ENCODE measurements at places on chromosomes 6 and 20.

DNA sequence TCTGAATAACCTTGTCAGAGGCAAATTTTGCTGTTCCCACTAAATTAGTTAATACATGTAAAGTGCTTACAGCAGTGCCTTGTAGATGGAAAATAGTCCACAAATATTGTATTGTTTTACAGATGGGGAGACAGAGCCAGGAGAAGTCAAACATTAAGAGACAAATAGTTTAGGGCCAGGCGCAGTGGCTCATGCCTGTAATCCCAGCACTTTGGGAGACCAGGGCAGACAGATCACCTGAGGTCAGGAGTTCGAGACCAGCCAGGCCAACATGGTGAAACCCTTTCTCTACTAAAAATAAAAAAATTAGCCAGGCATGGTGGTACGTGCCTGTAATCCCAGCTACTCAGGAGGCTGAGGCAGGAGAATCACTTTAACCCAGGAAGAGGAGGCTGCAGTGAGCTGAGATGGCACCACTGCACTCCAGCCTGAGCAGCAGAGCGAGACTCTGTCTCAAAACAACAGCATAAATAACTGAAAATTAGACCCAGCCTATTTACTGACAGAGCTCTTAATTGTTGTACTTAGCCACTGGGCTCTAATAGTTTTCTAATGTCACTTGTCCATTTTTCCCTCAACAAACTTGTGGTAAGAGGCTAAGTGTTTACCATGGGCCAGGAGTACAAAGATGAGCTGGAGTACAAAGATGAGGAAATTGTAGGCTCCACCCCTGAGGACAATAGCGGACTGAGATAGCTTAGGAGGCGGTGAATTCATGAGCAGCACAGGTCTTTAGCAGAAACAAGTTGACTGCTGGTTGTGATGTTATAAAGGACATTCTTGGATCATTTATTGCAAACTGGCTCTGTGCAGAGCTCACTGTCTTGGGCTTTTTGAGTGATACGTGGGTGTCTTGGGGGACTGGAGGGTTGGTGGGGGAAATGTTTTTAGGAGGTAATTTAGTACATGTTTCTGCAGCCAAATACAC, 6.4 kb downstream of the ZSWIM3 start:
- no peak for DNase-seq

DNA sequence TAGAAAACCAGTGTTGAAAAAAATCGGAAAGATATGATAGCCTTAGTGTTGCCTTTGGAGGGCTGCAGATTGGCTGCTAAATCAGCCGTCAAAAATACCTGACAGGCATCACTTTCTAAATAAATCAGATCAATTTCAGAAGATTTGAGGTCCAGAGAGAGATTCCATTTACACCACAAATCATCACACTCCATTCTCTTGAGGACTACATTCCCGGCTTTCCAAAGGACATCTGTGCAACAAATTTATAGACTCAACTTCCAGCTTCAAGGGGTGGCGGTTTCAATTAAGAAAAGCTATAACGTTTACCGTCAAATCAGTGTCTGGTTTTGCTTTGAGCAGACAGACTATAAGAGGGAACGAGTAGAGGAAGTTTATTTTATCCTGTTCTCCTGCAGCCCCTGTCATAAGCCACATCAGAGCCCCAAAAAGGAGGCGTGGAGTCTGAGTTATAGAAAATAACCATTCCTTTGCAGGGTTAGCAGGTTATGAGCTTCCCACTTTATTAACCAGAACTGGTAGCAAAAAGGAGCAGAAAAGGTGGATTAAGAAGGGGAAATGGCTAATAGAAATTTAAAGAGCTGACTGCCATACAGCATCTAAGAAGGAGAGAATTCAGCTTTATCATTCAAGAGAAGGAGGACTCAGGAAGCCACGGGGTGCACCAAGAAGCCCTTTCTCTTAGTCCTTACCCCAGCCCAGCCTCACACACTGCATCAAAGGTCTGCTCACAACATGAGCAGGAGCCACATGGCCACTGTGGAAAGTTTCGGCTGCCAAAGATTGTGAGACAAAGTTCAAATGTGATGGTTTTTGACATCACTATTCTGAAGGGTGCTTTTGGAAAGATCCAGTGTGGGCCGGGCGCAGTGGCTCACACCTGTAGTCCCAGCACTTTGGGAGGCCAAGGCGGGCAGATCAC, 12.9 kb upstream of the UQCC2 start:
- DNase-seq = no peak

GRCh38 chr6:132746048-132746447, 11.7 kb downstream of the VNN2 start:
- DNase-seq = no peak

DNA sequence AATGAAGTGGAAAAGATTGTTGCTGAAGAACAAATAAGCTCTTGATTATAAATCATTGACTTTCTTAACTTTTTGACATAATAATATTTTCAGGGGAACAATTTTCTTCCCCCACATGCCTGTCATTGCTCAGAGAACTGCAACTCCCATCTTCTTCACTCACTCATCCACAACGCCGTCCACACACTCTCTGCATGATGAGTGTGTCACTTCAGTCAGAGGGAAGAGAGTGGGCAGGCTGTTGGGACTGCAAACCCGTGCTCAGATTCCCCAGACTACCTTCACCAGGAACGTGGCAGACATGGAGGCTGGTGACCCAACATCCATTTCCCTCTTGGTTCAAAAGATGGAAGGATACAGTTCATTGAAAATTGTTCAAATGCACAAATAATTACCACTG, 650.8 kb downstream of the PRKN start:
- no peak for DNase-seq

GRCh38 chr6:42251911-42252637, 34.4 kb upstream of the MRPS10 start:
- DNase-seq = peak; percentile 42

GRCh38 chr6:167396068-167396658, 71.3 kb downstream of the TTLL2 start:
- DNase-seq = no peak

- no peak for DNase-seq
These were observed 789 bp downstream of the CCND3 start for GRCh38 chr6:41940759-41941279.

- DNase-seq = no peak
These were observed 442.6 kb upstream of the PTCHD4 start for GRCh38 chr6:48553467-48554189.

DNA sequence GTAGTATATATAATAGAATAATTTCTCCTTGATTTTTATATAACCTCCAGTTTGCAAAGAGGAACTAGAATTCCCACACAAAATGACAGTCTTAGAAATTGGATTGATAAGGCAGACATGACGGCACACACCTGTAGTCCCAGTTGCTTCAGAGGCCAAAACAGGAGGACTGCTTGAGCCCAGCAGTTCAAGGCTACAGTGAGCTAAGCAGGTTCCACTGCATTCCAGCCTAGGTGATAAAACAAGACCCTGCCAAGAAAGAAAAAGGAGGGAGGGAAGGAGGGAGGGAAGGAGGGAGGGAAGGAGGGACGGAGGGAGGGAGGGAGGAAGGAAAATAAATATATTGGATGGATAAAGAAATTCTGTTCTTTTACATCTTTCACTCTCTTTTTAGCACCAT, 77.6 kb upstream of the SASH1 start:
- DNase-seq = no peak

DNA sequence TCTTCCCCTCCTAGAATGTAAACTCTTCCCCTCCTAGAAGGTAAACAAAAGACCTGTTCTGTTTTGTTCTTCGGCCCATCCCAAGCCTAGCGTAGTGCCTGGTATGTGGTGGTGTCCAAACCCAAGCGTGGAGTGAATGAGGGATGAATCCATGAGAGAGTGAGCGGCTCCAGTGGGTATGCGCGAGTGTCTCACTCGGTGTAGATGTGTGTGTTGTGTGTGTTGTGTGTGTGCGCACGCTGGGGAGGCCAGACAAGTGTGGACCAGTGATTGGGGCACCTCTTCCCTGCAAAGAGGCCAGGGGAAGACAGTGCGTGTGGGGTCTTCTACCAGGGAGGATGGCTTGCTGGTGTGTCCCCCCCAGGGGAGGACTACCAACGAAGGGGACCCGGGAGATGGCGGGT, 392 bp upstream of the SLC2A10 start:
- no peak for DNase-seq

DNA sequence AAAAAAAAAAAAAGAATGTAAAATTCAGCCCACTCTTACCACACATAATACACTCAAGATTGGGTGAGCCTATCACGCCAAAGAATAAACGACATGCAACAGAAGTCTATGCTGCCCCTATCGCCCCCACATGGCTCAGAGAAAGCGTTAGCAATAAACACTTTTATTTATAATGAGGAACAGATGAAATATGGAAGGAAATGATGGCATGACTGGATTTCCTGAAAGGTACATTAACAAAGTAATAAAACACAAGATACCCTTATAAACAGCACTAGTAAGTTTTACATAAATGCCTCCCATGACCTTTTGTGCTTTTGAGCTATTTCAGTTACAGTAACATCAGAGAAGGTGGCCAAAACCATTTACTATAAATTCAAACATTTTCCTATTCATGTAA, 71.4 kb upstream of the SCAF8 start:
- no peak for DNase-seq

DNA sequence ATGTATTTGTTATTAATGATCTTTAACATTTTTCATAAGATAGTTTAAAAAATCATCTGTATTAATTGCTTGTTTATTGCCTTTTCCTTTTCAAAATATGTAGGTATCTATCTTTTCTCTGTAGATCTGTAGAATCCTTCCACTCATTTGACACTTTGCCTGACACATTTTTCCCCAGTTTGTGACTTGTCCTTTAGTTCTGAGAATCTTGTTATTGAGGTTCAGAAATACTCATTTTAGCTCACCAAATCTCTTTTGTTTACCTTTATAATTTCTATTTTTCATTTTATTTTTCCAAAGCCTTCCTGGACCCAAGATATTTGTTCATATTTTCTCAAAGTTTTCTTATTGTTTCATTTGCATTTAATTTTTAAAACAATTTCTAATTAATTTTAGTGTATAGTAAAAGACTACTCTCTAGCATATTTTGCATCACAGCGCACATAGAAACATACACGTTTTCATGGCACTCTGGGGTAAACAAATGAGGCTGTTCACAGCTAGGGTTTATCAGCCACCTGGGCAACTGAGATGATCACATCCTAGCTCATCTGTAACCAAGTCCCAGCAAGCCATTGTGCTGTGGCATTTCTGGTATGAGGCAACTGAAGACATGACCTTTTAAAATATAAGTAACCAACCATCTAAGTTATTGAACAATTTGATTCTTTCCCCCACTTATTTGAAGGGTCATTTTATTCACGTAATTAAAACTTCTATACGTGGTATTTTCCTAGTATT, 275.7 kb downstream of the ADGB start:
- DNase-seq = no peak

- no peak for DNase-seq
These were observed 150.5 kb downstream of the SLC16A10 start for GRCh38 chr6:111237852-111238251.

GRCh38 chr20:10729785-10730184, 56.0 kb upstream of the JAG1 start:
- no peak for DNase-seq

DNA sequence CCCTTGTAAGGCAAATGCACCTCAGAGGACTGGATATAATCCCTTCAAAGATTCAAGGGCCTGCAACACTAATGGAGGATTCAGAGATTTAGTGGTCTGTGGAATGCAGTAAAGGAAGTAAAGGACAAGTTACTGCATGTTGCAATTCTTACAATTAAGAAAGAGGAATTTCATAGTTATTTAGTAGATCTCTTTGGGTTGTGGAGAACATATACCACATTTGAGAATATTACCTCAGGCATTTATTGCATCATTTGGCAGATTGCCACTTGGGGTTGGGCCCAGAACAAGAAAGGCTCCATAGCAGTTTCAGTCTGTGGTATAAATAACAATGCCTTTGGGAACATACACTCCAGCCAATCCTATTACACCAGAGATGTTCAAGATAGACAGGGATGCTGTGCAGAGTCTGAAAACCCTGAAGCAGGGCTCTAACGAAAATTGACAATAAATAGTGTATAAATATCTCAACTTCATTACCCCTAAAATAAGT, 20.9 kb upstream of the EPM2A start:
- no peak for DNase-seq

- no peak for DNase-seq
These were observed 237.5 kb downstream of the CDC5L start for GRCh38 chr6:44624936-44625573.

- DNase-seq = no peak
These were observed 29.4 kb downstream of the MRPL14 start for GRCh38 chr6:44097782-44098317.

DNA sequence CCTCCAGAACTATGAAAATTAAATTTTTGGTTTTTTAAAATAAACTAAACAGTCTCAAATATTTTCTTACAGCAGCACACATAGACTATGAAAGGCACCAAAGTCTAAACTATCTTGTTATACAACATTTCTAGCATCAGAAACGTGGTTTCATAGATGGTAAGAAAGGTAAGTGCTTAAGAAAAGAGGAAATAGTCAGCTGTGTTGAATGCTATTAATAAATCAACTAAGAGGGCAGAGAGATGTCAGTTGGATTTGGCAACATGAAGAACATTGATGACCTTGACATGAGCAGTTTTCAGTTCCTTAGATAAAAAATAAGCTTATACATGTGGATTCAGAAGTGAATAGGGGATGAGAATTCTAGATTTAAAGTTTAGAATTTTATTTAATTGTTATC, 113.6 kb downstream of the RFX6 start:
- no peak for DNase-seq

- DNase-seq = no peak
These were observed 531.1 kb upstream of the CITED2 start for GRCh38 chr6:139905404-139906052.

DNA sequence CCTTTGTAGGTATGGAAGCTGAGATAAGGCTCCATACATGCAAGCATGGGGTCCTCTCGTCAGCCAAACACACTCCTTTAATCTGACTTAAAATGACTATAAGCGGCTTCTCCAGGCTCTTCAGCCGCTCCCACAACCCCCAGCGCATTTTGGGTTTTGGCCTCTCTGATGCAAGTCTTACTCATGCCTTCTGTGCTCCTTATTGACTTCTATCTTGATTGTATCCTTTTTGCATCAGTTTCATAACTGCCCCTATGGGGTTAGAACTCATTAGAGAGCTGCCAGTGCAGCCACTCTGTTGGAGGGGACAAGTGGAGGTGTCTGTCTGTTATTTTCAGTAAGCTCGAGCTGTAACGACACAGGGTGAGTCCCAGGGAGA, 70.1 kb upstream of the TAB2 start:
- no peak for DNase-seq

DNA sequence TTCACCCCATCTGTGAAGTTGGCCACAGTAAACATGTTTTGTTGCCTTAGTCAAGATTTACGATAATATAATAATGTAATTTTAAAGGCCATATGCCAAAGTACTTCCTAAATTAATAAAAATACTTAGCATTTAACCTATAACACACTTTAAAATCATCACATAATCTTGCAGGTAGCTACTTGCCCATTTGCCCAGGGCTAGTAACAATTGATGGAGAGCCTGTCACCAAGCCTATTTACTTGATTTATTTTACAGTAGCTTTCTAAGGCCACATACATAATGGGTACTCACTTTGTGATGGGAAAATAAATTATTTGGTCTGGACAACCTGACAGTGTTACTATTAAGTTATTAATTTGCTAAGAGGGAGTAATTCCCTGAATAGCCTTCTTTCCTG, 14.5 kb downstream of the BTBD9 start:
- no peak for DNase-seq
